ENCODE measurements at places on chromosomes 1 and 21.
A peak's percentile ranks its signal among the peaks of the same experiment; 100 is the strongest.

- DNase-seq: no peak
Measured at GRCh38 chr1:20665726-20666125, 4.6 kb upstream of the DDOST start.

DNA sequence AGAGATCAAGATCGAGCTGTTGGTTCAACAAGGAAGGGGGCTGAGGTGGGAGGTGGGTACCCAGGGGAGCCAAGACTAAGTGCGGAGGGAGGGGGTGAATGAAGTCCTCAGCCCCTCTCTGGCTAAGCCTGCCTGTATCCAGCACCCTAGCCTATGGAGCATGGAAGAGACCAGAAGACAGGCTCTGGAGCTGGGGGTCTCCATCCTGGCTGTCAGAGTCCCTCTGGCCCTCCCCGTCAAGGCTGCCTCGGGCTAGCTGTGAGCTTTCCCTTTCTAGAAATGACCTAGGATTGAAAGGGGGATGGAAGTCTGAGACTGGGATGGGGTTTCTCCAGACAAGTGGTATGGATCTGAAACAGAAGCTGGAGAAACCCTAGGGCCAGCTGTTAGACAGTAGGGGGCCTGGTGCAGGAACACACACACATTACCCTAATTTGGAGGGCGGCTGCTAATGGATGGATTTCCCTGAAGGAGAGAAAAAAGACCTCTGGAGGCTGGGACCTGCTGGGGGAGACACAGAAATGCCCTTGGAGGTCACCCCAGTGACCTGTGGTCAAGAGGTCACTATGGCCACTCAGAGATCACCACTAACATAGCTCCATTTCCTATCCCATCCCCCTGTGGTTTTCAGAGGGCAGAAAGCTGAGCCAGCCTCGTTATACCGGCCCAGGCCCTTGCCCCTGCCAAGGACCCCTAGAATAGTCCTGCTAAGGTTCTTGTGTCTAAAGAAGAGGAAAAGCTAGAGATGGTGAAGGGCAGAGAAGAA, 107.8 kb downstream of the TMEM53 start:
- DNase-seq: no peak

GRCh38 chr1:23422241-23422877, 2.2 kb downstream of the TCEA3 start:
- DNase-seq: no peak

- no peak for DNase-seq
Measured at GRCh38 chr1:55445416-55445815, 230.3 kb upstream of the USP24 start.

DNA sequence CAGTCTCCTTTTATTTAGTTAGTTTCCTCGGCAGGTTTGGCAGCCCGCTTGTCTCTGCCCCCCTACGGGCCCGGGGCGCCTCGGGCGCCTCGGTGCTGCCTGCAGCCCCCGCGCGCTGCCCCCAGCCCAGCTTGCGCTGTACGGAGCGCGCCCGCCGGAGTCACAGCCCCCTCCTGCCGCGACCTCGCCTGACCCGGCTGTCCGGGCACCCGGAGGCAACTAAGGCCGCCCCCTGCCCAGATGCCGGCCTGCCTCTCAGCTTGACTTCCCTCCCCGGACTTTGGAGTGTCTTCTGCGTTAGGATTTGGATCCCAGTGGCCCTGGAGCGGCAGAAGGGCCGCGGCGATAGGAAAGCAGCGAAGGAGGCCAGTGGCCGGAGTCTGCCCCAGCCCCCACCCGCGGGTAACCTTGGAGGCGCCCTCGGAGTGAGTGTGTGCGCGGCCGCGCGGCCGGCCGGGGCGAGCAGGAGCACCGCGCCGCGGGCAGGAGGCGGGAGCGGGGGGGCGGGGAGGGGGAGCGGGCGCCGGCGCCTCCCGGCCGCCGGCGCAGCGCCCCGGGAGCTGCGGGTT, 7.6 kb downstream of the CDKN2C start:
- no peak for DNase-seq

GRCh38 chr1:85330214-85330631, 53.8 kb upstream of the BCL10 start:
- DNase-seq: peak; percentile 98

DNA sequence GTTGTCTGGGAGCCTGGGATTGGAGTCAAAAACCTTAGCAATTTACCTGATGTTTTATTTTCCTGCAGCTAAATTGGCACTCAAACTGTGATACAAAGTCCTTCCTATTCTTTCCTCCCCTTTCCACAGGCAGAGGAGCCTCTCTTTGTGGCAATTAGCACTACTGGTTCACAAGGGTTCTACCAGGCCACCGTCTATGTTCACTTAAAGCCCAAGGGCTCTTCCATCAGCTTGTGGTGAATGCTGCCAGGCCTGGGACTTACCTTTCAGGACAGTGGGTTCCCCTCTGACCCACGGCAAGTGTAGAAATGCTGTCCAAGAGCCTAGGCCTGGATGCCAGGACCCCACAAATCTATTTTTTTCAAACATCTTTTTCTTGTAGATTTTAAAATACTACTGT, 251.9 kb upstream of the B3GALT2 start:
- DNase-seq: no peak

DNA sequence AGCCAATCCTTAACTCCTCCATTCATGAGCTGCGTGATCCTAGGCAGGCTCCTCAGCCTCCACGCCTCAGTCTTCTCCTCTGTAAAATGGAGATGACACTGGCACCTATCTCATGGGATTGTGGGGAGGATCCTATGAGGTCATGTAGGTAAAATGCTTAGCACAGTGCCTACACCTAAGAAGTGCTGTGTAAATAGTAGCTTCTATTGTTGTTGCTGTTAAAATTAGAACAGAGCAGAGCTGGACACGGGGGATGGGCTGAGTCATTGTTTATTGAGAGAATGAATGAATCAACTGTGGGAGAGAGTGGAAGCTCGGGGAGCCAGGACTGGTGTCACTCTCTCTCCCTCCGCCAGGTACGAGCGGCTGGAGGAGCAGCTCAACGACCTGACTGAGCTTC, 43.0 kb downstream of the TMCC2 start:
- no peak for DNase-seq

DNA sequence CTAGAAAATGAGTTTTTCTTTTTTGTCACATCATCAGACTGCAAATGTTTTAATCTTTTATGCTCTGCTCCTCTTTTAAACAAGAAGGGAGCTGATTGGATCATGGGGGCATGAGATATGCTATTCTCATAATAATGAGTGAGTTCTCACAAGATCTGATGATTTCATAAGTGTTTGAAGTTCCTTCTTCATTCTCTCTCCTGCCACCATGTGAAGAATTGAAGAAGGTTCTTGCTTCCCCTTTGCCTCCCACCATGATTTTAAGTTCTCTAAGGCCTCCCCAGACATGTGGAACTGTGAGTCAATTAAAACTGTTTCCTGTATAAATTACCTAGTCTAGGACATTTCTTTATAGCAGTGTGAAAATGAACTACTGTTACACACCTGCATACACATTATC, 218.2 kb downstream of the NRIP1 start:
- DNase-seq: no peak

GRCh38 chr1:20308569-20308968, 17.9 kb downstream of the VWA5B1 start:
- DNase-seq: no peak

DNA sequence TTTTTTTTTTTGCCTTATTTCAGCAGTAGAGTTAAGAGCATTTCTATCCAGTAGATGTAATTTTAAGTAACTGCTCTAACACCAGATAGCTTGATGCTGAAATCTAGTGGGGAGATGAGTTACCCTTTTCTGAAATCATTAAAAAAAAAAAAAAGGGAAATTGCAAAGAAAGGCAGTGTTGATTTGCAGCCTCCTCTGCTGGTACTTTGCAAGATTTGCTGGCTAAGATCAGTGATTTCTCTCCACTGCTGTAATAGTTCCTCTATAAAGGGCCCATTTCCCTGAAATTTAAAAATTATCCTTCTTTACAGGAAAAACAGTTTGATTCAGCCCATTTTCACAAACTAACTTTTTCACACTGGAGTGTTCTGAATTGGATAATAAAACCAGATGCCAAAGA, 120.6 kb downstream of the PTBP2 start:
- DNase-seq: no peak

- DNase-seq: no peak
Measured at GRCh38 chr1:39895731-39896480, 5.8 kb downstream of the MYCL start.

DNA sequence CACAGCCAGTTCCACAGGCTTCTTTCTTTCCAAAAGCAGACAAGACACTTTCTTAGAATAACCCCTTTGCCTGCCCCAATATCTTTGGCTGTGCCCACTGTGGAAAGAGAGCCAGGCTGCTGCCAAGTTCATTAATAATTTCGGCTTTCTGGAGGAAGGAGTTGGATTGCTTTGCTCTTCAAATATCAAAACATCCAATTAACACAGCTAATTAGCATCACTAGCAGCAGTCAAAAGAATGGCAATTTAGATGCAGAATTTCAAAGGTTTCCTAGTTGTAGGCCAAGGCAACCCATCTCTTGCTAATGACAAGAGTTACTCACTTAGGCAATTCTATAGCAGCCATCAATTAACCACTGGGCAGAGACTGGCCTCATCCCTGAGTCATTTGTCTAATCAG, 91.0 kb upstream of the SPATA6 start:
- DNase-seq: no peak

GRCh38 chr1:224784265-224785039, 145.0 kb upstream of the DNAH14 start:
- no peak for DNase-seq

GRCh38 chr1:16167331-16168143, 11.7 kb upstream of the EPHA2 start:
- DNase-seq: no peak

DNA sequence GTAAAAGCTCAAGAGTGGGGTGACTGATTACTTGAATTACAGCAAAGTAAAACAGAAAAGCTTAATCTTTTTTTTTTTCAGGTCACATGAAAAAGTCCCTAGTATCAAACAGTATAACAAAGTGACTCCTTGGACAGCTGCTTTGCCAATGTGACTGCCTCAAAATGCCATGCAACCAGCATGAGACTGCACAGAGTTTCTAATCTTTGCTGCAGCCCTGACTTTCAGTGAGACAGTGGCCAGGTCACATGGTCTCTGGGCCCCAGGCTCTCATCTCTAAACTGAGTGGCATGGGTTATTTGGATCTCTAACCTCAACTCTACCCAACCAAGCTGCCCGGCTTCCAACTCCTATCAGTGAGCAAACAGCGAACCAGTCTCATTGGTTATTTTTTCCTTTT, 169.0 kb downstream of the VAV3 start:
- DNase-seq: no peak

GRCh38 chr1:206705191-206705590, 20.5 kb downstream of the MAPKAPK2 start:
- no peak for DNase-seq

- DNase-seq: no peak
Measured at GRCh38 chr1:201077736-201078135, 34.5 kb downstream of the CACNA1S start.

DNA sequence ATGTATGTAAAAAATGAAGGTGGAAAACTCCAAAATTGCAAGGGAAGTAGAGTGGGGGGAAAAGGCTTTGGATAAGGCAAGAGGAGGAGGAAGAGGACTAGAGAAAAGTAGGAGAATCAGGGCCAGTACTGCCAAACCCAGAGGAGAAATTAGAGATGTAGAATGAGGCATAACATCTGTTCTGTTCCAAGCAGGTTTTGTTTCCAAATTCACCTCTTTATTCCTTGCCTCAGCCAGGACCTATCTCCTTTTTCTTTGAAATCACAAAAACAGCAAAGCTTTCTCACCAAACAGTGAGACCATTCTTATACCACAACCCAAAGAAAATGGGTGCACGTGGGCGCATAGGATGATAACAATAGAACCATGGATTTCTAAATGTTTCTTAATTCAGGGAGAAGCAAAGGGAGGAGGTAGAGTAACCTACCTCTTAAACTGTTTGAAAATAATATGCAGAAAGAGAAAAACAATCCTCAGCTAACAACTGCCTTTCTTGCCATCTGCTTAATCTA, 383.3 kb upstream of the PKN2 start:
- DNase-seq: no peak

DNA sequence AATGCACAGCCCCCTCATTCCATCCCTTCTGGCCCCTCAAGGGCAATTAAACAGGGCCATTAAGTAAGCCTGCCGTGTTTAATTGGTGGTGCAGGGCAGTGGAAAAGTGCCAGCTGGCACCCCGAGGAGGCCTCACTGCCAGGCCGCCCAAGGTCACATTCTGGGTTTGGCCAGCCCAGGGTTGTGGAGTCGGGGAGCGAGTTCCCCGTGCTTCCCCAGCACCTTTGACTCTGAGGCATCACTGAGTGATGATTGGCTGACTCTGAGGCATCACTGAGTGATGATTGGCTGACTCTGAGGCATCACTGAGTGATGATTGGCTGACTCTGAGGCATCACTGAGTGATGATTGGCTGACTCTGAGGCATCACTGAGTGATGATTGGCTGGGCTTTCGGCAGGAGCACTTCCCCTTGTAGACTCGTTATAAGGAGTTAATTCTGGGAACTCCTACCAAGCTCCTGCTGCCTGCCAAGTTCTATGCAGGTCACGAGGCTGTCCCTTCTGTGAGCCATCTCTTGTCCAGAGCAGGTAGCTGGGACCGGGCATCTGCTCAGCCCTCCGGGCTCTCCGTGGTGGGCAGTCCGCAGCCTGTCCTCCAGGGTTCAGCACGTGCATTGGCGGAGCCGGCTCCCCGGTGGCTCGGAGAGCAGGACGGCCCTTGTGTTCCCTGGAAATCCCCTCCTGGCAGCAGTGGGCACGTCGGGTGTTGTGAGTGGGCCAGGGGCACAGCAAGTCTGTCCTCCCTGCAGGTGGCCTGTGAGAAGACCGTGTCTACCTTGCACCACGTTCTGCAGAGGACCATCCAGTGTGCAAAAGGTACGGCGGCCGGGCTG, 20.9 kb downstream of the CSTB start:
- DNase-seq: no peak

DNA sequence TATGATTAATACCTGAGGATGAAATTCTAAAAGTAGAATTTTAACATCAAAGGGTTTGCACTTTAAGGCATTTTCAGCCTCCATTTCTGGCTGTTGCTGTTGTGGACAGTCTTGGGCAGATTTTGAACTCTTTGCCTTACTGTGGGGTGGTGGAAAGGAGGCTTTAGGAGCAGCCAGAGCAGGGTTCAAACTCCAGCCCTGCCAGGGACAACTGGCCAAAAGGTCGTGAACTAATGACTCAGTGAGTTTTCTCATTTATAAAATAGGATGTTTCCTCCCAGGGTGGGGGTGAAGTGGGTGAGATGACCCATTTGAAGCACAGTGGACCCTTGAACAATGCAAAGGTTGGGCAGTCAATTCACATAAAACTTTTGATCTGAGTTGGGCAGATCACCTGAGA, 36.7 kb downstream of the MAPKAPK2 start:
- no peak for DNase-seq

- DNase-seq: no peak
Measured at GRCh38 chr1:209328196-209328595, 255.3 kb upstream of the CAMK1G start.

DNA sequence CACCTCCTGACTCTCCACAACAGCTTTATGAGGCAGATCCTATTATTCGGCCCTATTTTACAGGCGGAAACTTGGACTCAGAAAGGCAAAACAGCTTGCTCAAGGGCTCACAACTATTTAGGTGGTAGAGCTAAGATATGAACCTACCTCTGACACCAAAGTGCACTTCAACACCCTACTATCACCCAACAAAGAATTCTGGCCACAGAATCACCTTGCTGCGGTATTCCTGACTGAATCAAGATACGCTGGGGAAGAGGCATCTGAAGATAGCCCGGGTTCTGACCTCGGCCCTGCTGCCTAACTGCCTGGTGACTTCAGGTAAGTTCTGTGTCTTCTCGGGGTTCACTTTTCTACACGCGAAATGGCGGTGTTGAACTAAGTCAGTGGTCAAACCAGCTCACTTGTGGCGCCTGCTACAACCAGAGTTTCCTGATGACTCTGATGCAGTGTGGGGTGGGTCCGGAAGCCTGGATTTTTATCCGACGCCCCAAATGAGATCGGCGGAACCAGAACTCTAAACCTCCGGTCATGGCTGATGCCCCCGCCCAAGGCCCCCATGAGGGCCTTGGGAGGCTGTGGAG, 608 bp downstream of the PEF1 start:
- DNase-seq: no peak
